A549 treated with DMSO at 1 μM for 4 hours (cell line): ENCODE measurements at places on chromosomes 2 and 18. TPM values are rescaled to one million over a fixed set of nuclear protein-coding genes. Genes with fewer than 3 reads are reported as not detected.

Gene ZC3H15
- 85.3 to 95.7 TPM (median 93.7 TPM) in 5 replicates for total RNA-seq

Gene SLC5A7
- total RNA-seq = not detected in 5 replicates

Gene KIF5C
- 0.29 to 0.60 TPM (median 0.36 TPM) in 5 replicates for total RNA-seq

Gene MOCOS
- total RNA-seq = 2.9 to 4.0 TPM (median 3.8 TPM) in 5 replicates

Gene POLE4
- total RNA-seq = 96.5 to 179 TPM (median 157 TPM) in 5 replicates

Gene NEDD4L
- 30.6 to 36.7 TPM (median 31.7 TPM) in 5 replicates for total RNA-seq

Gene RBFA
- 28.2 to 31.6 TPM (median 30.2 TPM) in 5 replicates for total RNA-seq

Gene HOXD3
- 0.15 to 0.18 TPM (median 0.16 TPM) in 4 of 5 replicates, not detected in the other for total RNA-seq

Gene VWC2L
- not detected in 5 replicates for total RNA-seq

Gene HRH4
- total RNA-seq = not detected in 5 replicates

Gene PIKFYVE
- 5.9 to 9.5 TPM (median 9.0 TPM) in 5 replicates for total RNA-seq

Gene ITGA4
- 1.3 to 3.1 TPM (median 2.1 TPM) in 5 replicates for total RNA-seq

Gene ALPP
- 0.20 to 0.50 TPM (median 0.30 TPM) in 5 replicates for total RNA-seq

Gene PPP1R1C
- total RNA-seq = 1.8 to 4.7 TPM (median 2.0 TPM) in 5 replicates

Gene CD226
- 0.02 to 0.17 TPM (median 0.07 TPM) in 5 replicates for total RNA-seq

Gene TUBA4B
- total RNA-seq = 0.26 to 0.46 TPM (median 0.31 TPM) in 5 replicates

Gene DGUOK
- 140 to 153 TPM (median 149 TPM) in 5 replicates for total RNA-seq

Gene FAHD2A
- total RNA-seq = 28.1 to 29.9 TPM (median 29.1 TPM) in 5 replicates

Gene KANSL1L
- total RNA-seq = 0.24 to 0.99 TPM (median 0.56 TPM) in 5 replicates

Gene CYP27C1
- 4.0 to 5.7 TPM (median 5.3 TPM) in 5 replicates for total RNA-seq

Gene AQP12A
- total RNA-seq = not detected in 5 replicates

Gene UGT1A5
- 0.04 TPM in 1 of 5 replicates, not detected in the others for total RNA-seq

Gene APOB
- not detected in 5 replicates for total RNA-seq

Gene DTNA
- total RNA-seq = 0.06 to 0.32 TPM (median 0.17 TPM) in 5 replicates

Gene SH2D6
- 0.60 to 1.2 TPM (median 0.83 TPM) in 5 replicates for total RNA-seq

Gene PLGLB2
- 0.29 to 0.49 TPM (median 0.45 TPM) in 5 replicates for total RNA-seq

Gene FER1L5
- 0.02 TPM in 1 of 5 replicates, not detected in the others for total RNA-seq

Gene DPP10
- total RNA-seq = not detected in 5 replicates

Gene IL1RL2
- not detected in 5 replicates for total RNA-seq

Gene SLC8A1
- 0.45 to 0.71 TPM (median 0.48 TPM) in 5 replicates for total RNA-seq

Gene STRN
- total RNA-seq = 14.9 to 24.3 TPM (median 21.6 TPM) in 5 replicates

Gene KCNE4
- total RNA-seq = 0.87 to 1.6 TPM (median 1.2 TPM) in 5 replicates

Gene MYL1
- not detected in 5 replicates for total RNA-seq

Gene CYP26B1
- 12.2 to 15.5 TPM (median 14.9 TPM) in 5 replicates for total RNA-seq

Gene EMILIN2
- 8.7 to 13.8 TPM (median 12.0 TPM) in 5 replicates for total RNA-seq

Gene C2orf78
- not detected in 5 replicates for total RNA-seq

Gene AQP12B
- not detected in 5 replicates for total RNA-seq

Gene PUM2
- total RNA-seq = 41.0 to 58.5 TPM (median 51.5 TPM) in 5 replicates

Gene LTBP1
- 19.0 to 29.1 TPM (median 25.6 TPM) in 5 replicates for total RNA-seq

Gene MARCHF4
- total RNA-seq = 58.8 to 70.6 TPM (median 63.7 TPM) in 5 replicates

Gene RPRM
- not detected in 5 replicates for total RNA-seq

Gene APCDD1
- total RNA-seq = not detected in 5 replicates

Gene CASP10
- 1.8 to 2.7 TPM (median 2.5 TPM) in 5 replicates for total RNA-seq

Gene SPR
- 95.3 to 149 TPM (median 137 TPM) in 5 replicates for total RNA-seq

Gene CNDP1
- not detected in 5 replicates for total RNA-seq

Gene IL1B
- 0.17 to 0.49 TPM (median 0.28 TPM) in 5 replicates for total RNA-seq

Gene CRYBA2
- 0.18 TPM in 1 of 5 replicates, not detected in the others for total RNA-seq

Gene CD302
- 2.0 to 2.8 TPM (median 2.4 TPM) in 5 replicates for total RNA-seq

Gene REG1B
- not detected in 5 replicates for total RNA-seq

Gene GATA6
- 2.2 to 3.1 TPM (median 2.7 TPM) in 5 replicates for total RNA-seq

Gene HOXD8
- 4.8 to 5.9 TPM (median 5.5 TPM) in 5 replicates for total RNA-seq

Gene EPHA4
- 0.37 to 1.2 TPM (median 0.72 TPM) in 5 replicates for total RNA-seq

Gene CCDC88A
- total RNA-seq = 22.8 to 38.2 TPM (median 30.6 TPM) in 5 replicates

Gene SYT4
- not detected in 5 replicates for total RNA-seq

Gene DSC1
- not detected in 5 replicates for total RNA-seq

Gene SERPINB10
- total RNA-seq = 0.22 TPM in 1 of 5 replicates, not detected in the others

Gene NCKAP5
- total RNA-seq = 0.76 to 1.7 TPM (median 1.3 TPM) in 5 replicates

Gene DLGAP1
- total RNA-seq = 0.09 to 0.10 TPM in 2 of 5 replicates, not detected in the others
